ENCODE measurements at places on chromosomes 3 and 15. TPM values are rescaled to one million over a fixed set of nuclear protein-coding genes. Genes with fewer than 3 reads are reported as not detected.

The CMTM7 gene
- total RNA-seq: 8.2 TPM

The NR2E3 gene
- total RNA-seq: not detected

The CNTN3 gene
- total RNA-seq: 2.5 TPM

The CALML4 gene
- total RNA-seq: 0.52 TPM

The SLC38A3 gene
- total RNA-seq: 2.4 TPM

The NOX5 gene
- total RNA-seq: 0.16 TPM

The BOC gene
- 15.4 TPM for total RNA-seq

The CHRNB4 gene
- total RNA-seq: not detected

The SKIC8 gene
- 38.6 TPM for total RNA-seq

The HYAL1 gene
- 38.1 TPM for total RNA-seq

The PDE12 gene
- total RNA-seq: 12.1 TPM

The NEK10 gene
- 10.3 TPM for total RNA-seq

The PP2D1 gene
- not detected for total RNA-seq

The BSN gene
- total RNA-seq: 0.41 TPM

The CCR8 gene
- not detected for total RNA-seq

The AHSG gene
- not detected for total RNA-seq

The GOLGA8T gene
- total RNA-seq: 0.39 TPM

The GATM gene
- total RNA-seq: 38.2 TPM

The SLCO2A1 gene
- 36.4 TPM for total RNA-seq

The LRRC3B gene
- not detected for total RNA-seq

The NBEAL2 gene
- 15.3 TPM for total RNA-seq

The ZMYND10 gene
- 0.31 TPM for total RNA-seq

The GJD2 gene
- total RNA-seq: 13.6 TPM

The IQCF5 gene
- total RNA-seq: not detected

The SLC6A6 gene
- total RNA-seq: 85.9 TPM

The LDHAL6B gene
- total RNA-seq: not detected

All from right atrium auricular region (tissue), 2 donors.